Aorta (tissue), 5 donors: ENCODE measurements at places on chromosomes 2 and 18. TPM values are rescaled to one million over a fixed set of nuclear protein-coding genes. Genes with fewer than 3 reads are reported as not detected.

MCFD2 gene
- total RNA-seq = 122 TPM

DCDC2C gene
- total RNA-seq = 0.27 TPM

SCN3A gene
- 19.3 TPM for total RNA-seq

RMC1 gene
- 33.6 TPM for total RNA-seq

PSMA8 gene
- total RNA-seq = not detected

REG1A gene
- total RNA-seq = 6.3 TPM

CNDP1 gene
- total RNA-seq = not detected

TNP1 gene
- total RNA-seq = not detected

ZNF892 gene
- total RNA-seq = 4.3 TPM

REG3A gene
- total RNA-seq = 8.3 TPM

LTBP1 gene
- total RNA-seq = 573 TPM

NTSR2 gene
- total RNA-seq = not detected

CIB4 gene
- not detected for total RNA-seq

IL36RN gene
- not detected for total RNA-seq

ST3GAL5 gene
- 29.8 TPM for total RNA-seq

DSG4 gene
- total RNA-seq = not detected

PTPRM gene
- total RNA-seq = 98.9 TPM

SKOR2 gene
- total RNA-seq = not detected

DPYSL5 gene
- total RNA-seq = not detected

CCDC141 gene
- total RNA-seq = 28.3 TPM

PTGR3 gene
- total RNA-seq = 16.9 TPM

CDH7 gene
- total RNA-seq = 0.19 TPM

NPPC gene
- not detected for total RNA-seq

GULP1 gene
- total RNA-seq = 68.8 TPM
